ENCODE measurements at places on chromosomes 16 and 17.

DNA sequence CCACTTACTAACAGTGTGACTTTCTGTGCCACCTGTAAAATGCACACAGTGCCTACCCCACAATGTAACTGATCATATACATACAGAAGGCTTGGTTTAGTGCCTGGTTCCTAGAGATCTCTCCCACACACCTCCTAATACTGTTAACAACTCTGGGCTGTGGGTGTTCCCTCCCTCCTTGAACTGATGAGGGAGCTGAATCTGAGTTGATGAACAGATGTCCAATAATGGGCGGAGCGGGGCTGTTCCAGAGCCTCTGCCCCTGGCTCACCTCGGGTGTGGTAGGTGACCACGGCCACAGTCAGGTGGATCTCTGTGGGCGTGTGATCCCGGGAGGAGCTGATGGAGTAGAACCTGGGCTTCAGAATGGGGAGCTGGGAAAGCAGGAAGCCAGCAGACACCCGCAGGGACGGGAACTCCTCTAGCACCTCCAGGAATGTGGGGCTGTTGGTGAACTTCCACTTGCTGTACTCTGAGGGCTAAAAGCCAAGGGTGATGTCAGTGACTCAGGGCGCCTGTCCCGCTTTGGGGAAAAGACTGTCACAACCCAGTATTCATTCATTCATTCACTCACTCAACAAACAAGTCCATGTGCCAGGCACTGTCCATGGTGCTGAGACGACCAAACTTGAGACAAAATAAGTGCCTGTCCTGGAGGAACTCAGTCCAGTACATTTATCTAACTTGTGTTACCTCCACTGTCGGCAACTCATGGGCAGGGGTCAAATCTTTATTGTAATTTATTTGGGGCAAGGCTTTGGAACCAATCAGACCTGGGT, 37.6 kb downstream of the NOS2 start:
- DNase-seq = no peak

- no peak for DNase-seq
Measured at GRCh38 chr16:9503251-9503984, 412.0 kb downstream of the HAPSTR1 start.

DNA sequence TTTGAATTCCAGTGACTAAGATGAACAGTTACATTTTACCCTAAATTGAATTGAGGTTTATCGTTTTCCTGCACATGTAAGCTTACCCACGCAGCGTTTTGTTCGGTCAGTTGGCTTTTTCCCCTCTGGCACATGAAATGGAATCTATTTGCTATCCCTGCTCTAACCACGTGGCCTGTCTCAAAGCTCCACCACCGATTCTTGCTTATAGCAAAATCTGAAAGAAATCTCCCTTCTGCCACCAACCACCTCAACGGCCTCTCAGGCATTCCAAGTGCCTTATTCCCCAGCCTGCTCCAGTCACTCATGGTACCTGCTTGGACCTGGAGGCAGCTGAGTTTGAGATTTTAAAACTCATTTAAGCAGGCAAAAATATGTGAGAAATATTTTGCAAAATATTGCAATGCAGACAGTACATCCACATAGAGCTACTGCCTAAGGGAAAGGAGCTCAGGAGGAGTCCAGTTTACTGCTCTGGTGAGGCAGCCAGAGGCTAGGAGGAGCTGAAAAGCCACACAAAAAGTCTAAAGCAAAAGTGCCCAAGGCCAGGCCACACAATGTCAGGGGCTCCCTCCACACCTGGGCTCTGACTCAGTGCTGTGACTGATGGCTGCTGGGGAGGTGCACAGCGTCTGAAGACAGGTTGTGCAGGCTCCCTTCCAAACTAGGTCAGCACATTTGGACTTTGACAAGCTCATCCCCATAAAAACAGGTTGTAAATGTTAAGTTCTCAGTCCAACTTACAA, 26.4 kb downstream of the ARHGAP17 start:
- DNase-seq = no peak

DNA sequence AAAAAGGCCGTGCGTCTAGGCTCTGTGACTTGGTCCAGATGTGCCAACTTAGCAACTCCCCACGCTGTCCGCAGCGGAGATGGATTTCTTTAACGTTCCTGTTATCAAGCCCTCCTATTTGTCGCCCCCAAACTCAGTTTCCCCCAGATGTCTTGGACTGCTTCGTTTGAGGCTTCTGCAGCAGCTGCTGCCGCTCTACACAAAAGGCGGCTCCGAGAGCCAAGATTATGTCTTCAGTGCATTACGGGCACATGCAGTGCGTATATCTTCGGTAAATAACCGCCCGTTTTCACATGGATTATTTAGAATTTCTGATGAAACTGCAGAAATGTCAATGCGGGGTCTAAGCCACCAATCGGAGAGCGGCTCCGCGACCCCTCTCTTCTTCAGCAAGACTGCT, 240.6 kb upstream of the ZFHX3 start:
- DNase-seq = no peak

GRCh38 chr17:83127431-83128160, 48.2 kb downstream of the METRNL start:
- DNase-seq = no peak

- no peak for DNase-seq
Measured at GRCh38 chr17:46984341-46984740, 5.3 kb upstream of the RPRML start.

- DNase-seq = no peak
Measured at GRCh38 chr17:28949185-28950016, 1.9 kb downstream of the PHF12 start.

GRCh38 chr17:71741836-71742235, 379.0 kb upstream of the SOX9 start:
- DNase-seq = no peak

- no peak for DNase-seq
Measured at GRCh38 chr17:2102931-2103809, 48.3 kb downstream of the HIC1 start.
